CD4-positive, alpha-beta T cell treated with Interleukin-17A for 4 hours (primary cell): ENCODE measurements at places on chromosomes 2 and 18.

DNA sequence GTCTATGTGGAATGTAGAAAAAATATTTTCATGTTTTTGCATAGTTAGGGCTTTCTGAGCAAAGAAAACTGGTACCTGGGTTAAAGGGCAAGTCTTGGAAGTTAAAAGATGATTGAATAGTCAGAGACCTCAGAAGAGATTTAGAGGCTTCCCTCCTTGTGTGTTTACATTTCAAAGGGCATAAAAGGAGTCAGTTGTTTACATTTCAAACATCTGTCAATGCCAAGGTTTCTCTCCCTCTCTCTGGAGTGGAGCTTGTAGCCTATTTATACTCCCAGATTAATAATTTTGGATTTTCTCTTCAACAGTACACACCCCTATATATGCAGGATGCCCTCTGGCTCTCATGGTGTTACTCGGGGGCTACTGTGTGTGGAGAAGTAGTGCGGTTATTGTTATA lies 8.6 kb downstream of the M1AP start:
- no peak for DNase-seq

- peak; percentile 24 for DNase-seq
Measured at GRCh38 chr2:9556121-9556743, 602 bp upstream of the ADAM17 start.

GRCh38 chr2:235537587-235537986 lies 43.7 kb downstream of the AGAP1 start:
- no peak for DNase-seq

DNA sequence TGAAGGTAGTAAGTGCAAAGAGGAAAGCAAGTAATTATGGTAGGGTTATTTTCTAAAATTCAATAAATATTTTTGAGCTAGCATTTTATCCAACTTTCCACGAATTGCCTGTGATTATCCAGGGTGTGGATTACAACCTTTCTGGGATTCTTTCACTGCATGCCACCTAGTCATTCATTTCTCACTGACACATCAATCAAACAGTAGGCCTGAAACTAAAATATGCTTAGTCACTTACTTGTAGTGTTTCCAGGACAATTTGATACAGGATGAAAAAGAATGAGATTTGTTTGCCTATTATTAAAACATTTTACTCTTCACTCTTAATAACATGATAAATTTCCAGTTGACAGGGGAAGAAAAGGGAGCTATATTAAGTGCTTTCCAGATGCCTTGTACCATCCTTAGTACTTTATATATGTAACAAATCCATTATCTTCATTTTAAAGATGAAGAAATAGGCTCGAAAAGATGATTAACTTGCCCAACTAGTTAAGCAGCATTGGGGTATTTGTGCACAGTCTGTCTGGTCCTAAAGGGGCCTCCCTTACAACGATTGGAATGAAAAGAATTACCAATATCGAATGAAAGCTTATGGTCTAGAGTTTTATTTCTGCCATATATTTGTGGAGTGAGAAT lies 70.4 kb downstream of the KCTD1 start:
- DNase-seq: no peak

GRCh38 chr2:27076323-27076722 lies 2.1 kb upstream of the EMILIN1 start:
- no peak for DNase-seq

DNA sequence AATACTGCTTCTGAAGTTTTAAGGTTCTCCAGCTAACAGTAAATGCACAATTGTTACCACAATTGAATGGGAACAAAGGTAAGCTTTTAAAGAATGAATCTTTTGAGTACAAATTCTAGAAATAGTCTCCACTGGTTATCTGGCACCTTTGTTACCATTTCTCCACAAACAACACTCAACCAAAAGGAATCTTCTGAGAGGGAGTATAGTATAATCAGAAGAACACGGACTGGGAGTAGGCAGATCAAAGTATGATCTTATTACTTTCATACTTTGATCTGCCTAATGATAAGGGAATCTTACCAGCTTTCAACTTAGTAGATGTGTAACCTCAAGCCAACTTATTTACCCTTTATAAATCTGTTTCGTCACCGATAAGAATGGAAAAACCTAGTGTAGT lies 1.4 kb downstream of the CEP76 start:
- DNase-seq: no peak

- DNase-seq: no peak
Measured at GRCh38 chr18:7011142-7011541, 106.5 kb downstream of the LAMA1 start.

DNA sequence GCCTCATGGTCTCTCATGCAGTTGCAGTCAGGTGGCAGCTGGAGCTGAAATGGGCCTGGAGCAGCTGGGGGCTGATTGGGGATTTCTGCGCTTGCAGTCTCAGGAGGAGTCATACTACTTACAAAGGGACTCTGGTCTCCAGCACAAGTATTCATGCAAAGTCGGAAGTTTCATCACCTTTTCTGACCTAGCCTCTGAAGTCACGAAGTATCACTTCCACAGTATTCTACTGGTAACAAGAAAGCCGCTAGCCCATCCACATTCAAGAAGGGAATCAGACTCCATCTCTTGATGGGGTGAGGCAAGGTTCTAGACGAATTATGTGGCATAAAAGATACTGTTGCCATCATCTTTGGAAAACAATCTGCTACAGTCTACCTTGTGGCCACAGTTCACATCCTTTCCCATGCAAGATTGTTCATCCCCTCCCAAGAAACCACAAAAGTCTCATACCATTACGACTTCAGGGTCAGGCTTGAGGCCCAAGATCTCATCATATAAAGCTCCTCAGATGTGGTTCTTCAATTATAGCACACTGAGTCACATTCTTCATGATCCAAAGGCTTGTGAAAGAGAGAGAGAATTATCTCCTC lies 95.3 kb downstream of the SMC6 start:
- DNase-seq: no peak

DNA sequence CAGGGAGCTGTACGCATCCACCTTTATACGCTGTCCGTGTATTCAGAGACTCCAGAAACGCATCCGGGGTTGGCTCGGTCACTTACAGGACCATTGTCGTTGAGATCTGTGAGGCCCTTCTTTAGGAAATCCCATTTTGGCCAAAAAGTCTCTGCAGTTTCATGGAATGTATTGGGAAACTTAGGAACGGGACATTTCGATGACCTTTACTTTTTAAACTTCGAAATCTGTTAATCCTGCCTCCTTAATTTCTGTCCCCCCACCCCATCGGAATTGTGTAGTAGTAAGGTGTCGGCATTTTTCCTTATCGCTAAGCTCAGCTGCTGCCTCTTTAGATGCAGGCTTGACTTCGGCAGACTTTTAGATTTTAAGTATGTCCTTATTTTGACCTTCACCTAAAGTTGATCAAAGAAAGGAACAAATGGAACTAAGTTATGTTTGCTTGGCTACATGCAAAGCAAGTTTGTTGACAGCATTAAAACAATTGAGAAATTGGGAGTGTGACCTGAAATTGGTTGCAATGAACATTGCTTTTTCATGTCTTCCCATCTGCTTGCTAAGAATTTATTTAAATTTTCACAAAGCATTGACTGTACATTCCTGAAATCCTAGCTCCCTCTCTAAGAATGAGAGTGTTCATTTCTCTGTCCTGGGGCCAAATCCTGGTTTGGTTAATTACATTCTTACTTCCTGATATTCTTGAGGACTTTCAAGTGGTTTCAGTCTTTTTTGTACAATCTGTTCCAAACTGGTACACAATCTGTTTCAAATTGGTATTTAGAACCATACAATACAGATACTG lies 884 bp upstream of the RAPH1 start:
- no peak for DNase-seq

GRCh38 chr2:16675781-16676180 lies 10.1 kb upstream of the CYRIA start:
- DNase-seq: no peak

DNA sequence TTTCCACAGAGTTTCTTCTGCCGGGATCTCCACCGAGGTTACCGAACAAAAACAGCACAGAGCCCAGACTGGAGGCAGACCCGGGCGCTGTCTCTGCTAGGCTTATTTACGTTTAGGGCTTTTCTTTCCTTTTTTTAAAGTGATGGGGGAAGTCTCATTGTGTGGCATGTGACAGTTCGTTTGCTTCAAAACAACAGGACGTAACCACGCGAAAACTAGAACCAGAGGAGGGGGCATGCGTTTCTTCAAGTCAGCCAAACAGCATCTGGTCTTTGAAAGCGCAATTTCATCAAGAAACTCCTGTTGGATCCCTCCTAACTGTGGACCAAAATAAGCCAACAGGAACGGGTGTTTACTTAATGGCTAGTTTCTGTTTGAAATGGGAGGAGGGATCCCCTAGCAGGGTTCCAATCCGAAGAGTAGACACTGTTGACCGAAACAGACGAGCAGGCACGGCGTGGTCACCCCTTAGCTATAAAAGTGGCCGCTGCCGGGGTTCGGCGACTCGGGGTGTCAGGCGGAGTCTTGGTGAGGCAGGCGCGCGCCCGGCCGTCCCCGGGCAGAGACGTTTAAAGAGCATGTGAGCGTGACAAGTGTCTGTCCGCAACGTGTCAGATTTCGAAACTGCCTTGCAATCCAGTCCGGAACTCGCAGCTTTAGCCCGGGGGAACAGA lies 997 bp upstream of the TGIF1 start:
- peak; percentile 74 for DNase-seq

DNA sequence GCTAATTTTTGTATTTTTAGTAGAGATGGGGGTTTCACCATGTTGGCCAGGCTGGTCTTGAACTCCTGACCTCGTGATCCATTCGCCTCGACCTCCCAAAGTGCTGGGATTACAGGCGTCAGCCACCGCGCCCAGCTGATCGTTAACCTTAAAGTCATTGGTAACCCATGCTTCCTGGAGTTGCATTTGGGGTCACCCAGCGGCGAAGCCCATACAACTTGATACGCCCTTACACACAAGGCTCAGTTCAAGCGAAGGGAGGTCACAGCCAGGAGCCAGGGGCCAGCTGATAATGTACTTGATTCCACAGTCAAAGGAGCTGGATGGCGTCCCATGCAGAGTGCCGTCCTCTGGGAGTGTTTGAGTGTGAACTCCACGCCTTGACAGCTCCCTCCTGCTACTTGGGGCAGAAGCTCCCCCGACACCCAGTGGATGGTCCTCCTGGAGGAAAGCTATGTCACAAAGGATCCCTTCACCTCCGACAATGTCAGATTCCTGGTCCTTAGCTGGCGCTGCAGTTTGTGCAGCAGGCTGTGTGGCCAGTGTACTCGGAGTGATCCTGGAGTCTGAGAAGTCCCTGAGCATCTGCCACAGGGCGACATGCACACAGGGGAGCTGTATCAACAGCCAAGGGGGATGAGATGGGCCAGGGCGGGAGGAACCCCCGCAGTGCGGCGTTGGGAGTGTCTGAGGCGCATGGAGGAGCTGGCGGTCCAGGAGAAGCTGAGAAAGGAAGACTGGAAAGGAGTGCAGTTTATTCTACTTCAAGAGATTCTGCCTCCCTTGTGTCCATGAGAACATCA lies 7.9 kb downstream of the CLHC1 start:
- DNase-seq: peak; percentile 12

- DNase-seq: no peak
Measured at GRCh38 chr2:11749646-11750349, 3.4 kb downstream of the LPIN1 start.

GRCh38 chr2:121992700-121993099 lies 237.2 kb downstream of the TSN start:
- DNase-seq: no peak

DNA sequence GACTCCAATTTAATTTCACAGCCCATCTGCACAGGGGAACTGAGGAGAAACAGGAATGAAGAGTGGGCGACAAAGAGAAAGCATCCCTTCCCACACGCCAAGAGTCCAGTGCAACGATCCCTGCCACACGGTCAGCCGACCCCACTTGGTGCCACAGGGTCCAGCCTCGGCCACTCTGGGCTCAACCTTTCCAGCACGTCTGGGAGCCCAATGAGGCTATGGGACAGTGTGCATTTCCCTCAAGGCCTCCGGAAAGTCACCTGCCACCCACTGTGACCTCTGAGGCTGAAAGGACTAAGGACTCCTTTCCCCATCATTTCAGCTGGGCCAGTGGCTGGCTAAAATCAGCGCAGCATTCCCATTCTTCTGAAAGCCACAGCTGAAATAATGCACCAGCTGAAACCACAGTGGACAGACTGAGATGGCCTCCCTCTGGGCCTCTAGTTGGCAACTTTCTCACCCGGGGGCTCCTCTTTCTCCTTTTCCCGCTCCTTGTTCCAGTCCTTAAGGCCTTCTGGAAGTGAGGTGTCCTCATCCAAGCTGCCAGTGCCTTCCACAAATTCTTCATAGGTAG lies 21.2 kb downstream of the TUBB6 start:
- no peak for DNase-seq

DNA sequence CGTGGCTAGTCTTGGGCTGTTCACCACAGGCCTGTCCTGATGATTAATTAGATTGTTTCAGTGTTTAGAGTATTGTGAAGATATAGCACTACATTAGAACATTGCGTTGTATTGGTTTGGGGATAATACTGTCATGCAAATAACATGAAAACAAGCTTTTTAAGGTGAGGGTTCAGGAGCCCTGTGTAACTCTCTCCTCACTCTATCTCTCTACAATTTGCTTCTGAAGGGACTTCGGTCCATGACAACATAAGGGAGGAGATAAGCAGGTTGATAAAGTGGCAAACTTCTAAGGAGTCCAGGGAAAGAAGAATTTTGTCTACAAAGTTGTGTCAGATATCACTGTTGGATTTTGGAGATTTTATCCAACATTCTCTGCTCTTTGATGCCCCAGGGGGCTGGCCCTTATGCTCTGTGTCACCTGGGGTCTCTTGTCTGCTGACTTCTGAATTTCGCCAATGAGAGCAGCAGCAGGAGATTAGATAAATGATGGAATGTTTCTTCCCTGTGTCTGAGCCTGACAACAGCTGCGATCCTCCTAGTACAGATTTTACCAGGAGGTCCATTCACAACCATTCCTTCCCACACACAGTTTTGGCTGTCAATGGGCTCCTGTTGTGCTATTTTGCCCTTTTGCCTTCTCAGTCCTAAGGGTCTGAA lies 3.3 kb downstream of the TNP1 start:
- DNase-seq: no peak

DNA sequence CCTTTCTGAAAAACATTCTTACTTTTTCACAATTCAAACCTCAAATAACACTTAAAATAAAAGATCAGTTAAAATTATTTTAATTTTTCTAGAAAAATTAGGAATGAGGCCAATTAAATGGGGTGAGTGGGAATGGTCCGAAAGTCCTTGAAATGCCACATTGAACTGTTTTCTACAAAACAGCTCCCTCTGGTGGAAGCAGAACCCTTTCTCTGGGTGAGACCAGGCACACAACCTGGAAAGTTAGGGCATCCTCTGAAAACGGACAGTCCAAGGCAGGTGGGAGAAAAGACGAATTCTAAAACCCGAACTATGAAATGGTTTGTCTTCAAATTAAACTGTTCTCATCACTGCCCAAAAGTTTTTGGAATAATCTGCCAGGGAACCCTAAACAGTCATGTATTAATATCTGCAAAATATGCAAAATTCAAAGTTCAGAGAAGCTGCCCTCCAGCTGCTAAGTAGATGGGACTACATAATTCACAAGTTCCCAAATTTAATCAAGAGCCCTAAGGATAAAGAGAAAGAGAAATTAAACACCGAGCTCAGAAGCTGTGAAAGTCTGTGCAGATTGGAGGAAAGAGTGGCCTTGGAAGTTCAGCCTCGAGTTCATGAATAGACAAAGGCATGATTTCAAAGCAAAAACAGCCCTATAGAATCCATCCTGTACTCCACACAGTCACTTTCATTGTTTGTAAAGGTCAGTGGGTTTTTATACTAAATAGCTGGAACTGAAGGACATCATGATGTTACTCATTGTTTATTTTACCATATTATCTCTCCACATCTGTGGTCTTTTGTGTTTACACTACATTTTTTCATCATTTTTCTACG lies 108.3 kb downstream of the PIEZO2 start:
- no peak for DNase-seq
